Brain (organoid and tissue), 16 donors: ENCODE measurements at places on chromosomes 7 and 10.
A peak's percentile ranks its signal among the peaks of the same experiment; 100 is the strongest.

GRCh38 chr7:158129037-158130022 lies 458.3 kb downstream of the PTPRN2 start:
- no peak for DNase-seq

- no peak for DNase-seq
These were observed 376.6 kb upstream of the COBL start for GRCh38 chr7:51693258-51693657.

DNA sequence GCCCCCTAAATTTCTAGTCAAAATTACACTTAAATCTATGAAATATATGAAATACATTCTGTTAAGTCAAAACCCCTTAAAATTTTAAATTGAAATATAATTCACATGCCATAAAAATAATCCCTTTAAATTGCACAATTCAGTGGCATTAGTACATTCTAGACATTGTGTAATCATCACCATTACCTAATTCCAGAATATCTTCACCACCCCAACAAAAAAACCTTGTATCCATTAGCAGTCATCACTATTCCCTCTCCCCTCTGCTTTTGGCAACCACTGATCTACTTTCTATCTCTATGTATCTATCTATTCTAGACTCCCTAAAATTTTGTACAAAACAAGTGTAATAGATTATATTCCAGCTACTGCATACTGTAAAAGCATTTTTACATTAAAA lies 261.2 kb downstream of the GLI3 start:
- no peak for DNase-seq

GRCh38 chr10:21516242-21517131 lies 9.0 kb downstream of the SKIDA1 start:
- DNase-seq, result peak; percentile 80
